ENCODE measurements at places on chromosomes 5 and 9. TPM values are rescaled to one million over a fixed set of nuclear protein-coding genes. Genes with fewer than 3 reads are reported as not detected.
A peak's percentile ranks its signal among the peaks of the same experiment; 100 is the strongest.

- H3K27me3 ChIP-seq: peaks cover 6% of the 10 kb centered on the region
- DNase-seq: no peak
- no peaks in the 10 kb centered on the region for H3K36me3 ChIP-seq
- peaks cover 26% of the 10 kb centered on the region for H3K4me1 ChIP-seq
Measured at GRCh38 chr5:2300861-2301574, 418.3 kb upstream of the IRX4 start.

Gene TSLP
- total RNA-seq: 0.42 TPM

GRCh38 chr9:93996863-93997262, 41.7 kb upstream of the BARX1 start:
- DNase-seq: no peak
- H3K27ac ChIP-seq: no peak overlapping the region
- H3K27me3 ChIP-seq: peaks cover 43% of the 10 kb centered on the region
- no peaks in the 10 kb centered on the region for H3K36me3 ChIP-seq

DNA sequence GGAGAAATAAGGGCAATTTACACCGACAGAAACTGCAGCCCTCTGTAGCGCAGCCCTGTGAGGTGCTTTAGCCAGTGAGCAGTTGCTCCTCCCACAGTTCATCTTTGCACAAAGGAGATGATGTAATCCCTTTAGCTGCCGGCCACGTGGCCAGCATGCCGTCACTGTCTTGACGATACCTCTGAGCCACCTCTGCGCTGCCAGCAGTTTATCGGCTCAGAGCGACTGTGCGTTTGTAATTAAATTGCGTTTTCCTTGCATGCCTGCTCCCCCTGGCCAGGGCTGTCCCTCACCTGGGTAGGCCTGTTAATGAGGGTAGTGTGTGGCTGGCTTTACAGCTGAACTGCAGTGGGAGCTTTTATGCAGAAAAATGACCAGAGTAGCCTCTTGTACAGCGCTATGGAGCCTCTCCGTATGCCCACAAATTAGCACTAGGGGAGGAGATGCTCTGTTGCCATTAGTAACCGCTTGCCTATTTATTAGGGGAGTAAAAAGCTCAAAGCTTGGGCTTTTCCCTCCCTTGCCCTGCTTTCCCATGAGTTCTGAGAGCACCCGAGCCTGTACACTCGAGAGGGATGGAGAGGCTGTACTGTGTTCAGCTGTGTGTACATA, 107.0 kb downstream of the TRIO start:
- no peak for DNase-seq
- H3K27ac ChIP-seq: peak overlapping the region; percentile 84
- H3K4me3 ChIP-seq: no peak overlapping the region
- H3K4me1 ChIP-seq: peaks cover 32% of the 10 kb centered on the region
- no peaks in the 10 kb centered on the region for H3K27me3 ChIP-seq

- H3K4me3 ChIP-seq: no peak overlapping the region
- peaks cover 28% of the 10 kb centered on the region for H3K4me1 ChIP-seq
- no peak for DNase-seq
- peaks cover 18% of the 10 kb centered on the region for H3K36me3 ChIP-seq
Measured at GRCh38 chr5:72234265-72234700, 85.8 kb downstream of the MRPS27 start.

Gene ADAMTS13
- total RNA-seq: 21.3 TPM

- no peak overlapping the region for H3K27ac ChIP-seq
- no peak overlapping the region for H3K4me3 ChIP-seq
- DNase-seq: peak; percentile 38
- H3K36me3 ChIP-seq: peaks cover 43% of the 10 kb centered on the region
Measured at GRCh38 chr9:133770076-133770777, 32.1 kb upstream of the SARDH start.

- no peak overlapping the region for H3K27ac ChIP-seq
- H3K4me1 ChIP-seq: no peaks in the 10 kb centered on the region
- no peaks in the 10 kb centered on the region for H3K36me3 ChIP-seq
- H3K4me3 ChIP-seq: no peak overlapping the region
Measured at GRCh38 chr9:1718836-1719235, 296.3 kb upstream of the SMARCA2 start.

DNA sequence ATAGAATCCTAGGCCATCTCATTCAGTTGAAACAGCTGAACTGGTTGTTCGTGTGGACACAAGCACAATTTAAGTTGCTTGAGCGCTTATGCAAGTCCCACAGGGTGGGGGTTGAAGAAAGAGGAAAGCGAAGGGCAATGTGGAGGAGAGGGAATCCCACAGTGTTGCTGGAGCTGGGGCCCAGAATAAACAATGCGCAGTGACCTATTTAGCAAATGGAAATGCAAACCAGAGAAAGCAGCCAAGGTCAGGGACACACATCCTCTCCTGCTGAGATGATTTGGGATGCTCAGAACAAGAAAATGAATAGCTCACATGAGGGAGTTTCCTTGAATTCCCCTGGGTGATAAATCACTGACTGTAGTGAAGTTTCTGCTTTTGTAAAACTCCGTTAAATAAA, 838.3 kb downstream of the TLE4 start:
- peaks cover 14% of the 10 kb centered on the region for H3K36me3 ChIP-seq
- H3K4me1 ChIP-seq: peaks cover 15% of the 10 kb centered on the region
- no peak overlapping the region for H3K4me3 ChIP-seq

DNA sequence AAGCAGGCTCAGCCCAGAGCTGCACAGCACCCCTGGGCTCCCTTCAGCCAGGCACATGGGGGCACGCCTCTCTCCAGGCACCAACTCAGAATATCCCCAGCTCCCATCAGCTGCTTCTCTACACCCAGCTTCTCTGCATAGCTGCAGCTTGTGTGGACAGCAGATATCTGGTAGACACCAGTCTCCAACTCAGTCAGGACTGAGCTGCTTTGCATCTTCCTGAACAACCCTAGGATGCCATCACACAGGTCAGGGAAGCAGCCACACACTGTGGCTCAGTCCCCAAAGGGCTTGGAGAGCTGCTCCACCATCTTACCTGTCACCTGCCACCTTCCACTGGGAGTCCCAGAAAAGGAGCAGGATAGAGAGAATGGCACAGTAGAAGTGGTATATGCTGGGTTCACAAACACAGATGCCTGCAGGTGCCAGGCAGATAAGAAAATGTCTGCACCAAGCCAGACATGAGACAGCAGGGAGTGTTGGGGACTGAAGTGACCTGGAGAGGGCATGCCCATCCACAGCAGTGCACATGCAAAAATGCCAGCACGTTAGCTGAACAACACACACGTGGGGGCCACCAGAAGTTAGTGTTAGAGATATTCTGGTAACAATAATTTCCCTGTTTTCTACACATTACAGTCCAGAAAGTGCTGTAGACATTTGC, 42.0 kb downstream of the THBS4 start:
- no peak overlapping the region for H3K27ac ChIP-seq
- peaks cover 11% of the 10 kb centered on the region for H3K36me3 ChIP-seq
- DNase-seq: no peak
- no peaks in the 10 kb centered on the region for H3K27me3 ChIP-seq
- H3K4me3 ChIP-seq: no peak overlapping the region

Gene CDX1
- total RNA-seq: 0.68 TPM

- H3K4me3 ChIP-seq: no peak overlapping the region
- no peaks in the 10 kb centered on the region for H3K36me3 ChIP-seq
- H3K4me1 ChIP-seq: peaks cover 6% of the 10 kb centered on the region
- no peak overlapping the region for H3K27ac ChIP-seq
Measured at GRCh38 chr9:91395553-91396471, 27.8 kb downstream of the NFIL3 start.

Gene ORM2
- total RNA-seq: not detected

DNA sequence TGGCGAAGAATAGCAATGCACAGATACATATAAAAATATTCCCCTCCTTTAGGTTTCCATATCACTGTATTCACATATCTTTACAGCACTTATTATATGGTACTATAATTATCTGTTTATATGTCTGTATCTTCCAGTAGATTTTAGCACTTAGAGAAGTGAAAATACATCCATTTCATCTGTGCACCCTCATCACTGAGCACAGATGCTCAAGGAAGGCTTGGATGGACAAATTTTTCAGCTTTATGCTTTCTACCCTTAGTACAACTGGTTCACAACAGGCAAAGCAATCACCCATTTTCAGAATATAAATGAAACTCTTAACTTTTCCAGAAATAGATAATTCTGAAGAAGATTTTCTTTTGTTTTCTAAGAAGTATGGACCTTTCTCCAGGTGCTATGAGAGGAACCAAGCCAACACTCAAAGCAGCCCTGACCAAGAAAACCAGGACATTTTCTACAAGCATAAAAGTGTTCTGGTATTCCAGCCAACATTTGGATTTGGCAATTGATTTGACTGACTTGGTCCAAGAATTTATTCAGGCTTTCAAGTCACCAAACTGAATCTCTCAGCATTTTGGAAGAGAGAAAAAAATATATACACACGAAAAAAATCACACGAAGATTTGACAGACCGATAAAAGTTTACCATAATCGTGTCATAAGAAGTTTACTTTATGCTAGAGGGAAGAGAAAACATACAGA, 170.2 kb upstream of the CD180 start:
- no peak overlapping the region for H3K27ac ChIP-seq
- peaks cover 2% of the 10 kb centered on the region for H3K4me1 ChIP-seq
- H3K27me3 ChIP-seq: no peaks in the 10 kb centered on the region
- DNase-seq: no peak
- no peak overlapping the region for H3K4me3 ChIP-seq
- H3K36me3 ChIP-seq: no peaks in the 10 kb centered on the region

GRCh38 chr5:43592363-43592762, 10.6 kb upstream of the NNT start:
- no peak overlapping the region for H3K27ac ChIP-seq
- no peaks in the 10 kb centered on the region for H3K4me1 ChIP-seq
- peaks cover 8% of the 10 kb centered on the region for H3K36me3 ChIP-seq
- no peak overlapping the region for H3K4me3 ChIP-seq
- H3K27me3 ChIP-seq: peaks cover 7% of the 10 kb centered on the region

GRCh38 chr9:131667576-131667975, 72.3 kb downstream of the RAPGEF1 start:
- peaks cover 31% of the 10 kb centered on the region for H3K4me1 ChIP-seq
- no peak overlapping the region for H3K4me3 ChIP-seq
- no peak overlapping the region for H3K27ac ChIP-seq
- H3K27me3 ChIP-seq: no peaks in the 10 kb centered on the region
- peaks cover 18% of the 10 kb centered on the region for H3K36me3 ChIP-seq

- H3K4me3 ChIP-seq: no peak overlapping the region
- no peaks in the 10 kb centered on the region for H3K36me3 ChIP-seq
- peaks cover 6% of the 10 kb centered on the region for H3K4me1 ChIP-seq
- H3K27me3 ChIP-seq: no peaks in the 10 kb centered on the region
- DNase-seq: no peak
- no peak overlapping the region for H3K27ac ChIP-seq
Measured at GRCh38 chr5:167608390-167609272, 682.8 kb upstream of the WWC1 start.

DNA sequence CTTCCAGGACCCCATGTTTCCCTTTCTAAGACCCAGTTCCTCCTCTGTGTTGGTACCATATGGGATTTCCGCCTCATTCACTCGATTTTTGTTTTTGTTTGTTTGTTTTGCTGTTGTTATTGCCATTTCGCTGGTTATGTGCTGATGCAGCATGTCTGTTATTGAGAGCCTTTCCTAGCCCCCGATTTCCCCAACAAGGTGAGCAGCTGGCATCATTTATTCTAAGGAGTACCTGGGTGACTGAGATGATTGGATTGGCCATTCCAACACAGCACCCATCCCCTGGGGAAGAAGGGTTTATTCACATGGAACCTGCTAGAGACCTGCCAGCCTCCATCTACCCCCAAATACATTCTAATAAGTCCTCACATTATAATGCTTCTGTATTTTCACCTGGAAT, 2.7 kb downstream of the GLRA1 start:
- H3K27ac ChIP-seq: no peak overlapping the region
- H3K4me1 ChIP-seq: no peaks in the 10 kb centered on the region
- no peak overlapping the region for H3K4me3 ChIP-seq
- no peak for DNase-seq
- H3K36me3 ChIP-seq: no peaks in the 10 kb centered on the region
- peaks cover 68% of the 10 kb centered on the region for H3K27me3 ChIP-seq

Gene LECT2
- not detected for total RNA-seq

DNA sequence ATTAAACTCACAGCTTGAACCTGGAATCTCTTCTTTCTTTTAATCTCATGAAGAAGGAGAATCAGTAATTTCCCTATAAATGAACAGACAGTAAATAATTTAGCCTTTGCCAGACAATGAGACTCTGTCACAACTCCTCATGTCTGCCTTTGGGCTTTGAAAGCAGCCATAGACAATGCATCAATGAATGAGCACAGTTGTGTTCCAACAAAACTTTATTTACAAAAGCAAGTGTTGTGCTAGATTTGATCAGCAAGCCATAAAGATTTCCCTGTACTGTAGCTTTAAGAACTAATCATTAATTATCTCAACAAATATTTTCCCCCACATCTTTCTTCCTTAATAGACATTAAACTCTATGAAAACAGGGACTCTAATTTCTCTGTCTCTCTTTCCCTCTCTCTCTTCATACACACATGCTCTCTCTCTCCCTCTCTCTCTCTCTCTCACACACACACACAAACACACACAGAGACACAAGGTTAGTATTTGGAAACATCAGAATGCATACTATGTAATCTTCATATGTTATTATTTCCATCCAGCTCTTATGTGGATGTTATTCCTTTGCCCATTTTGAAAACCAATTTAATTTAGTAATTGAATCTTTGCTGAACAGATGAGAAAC, 1209.8 kb upstream of the CDH6 start:
- H3K36me3 ChIP-seq: no peaks in the 10 kb centered on the region
- no peaks in the 10 kb centered on the region for H3K27me3 ChIP-seq
- H3K4me3 ChIP-seq: no peak overlapping the region
- no peaks in the 10 kb centered on the region for H3K4me1 ChIP-seq
- H3K27ac ChIP-seq: no peak overlapping the region
- DNase-seq: no peak

DNA sequence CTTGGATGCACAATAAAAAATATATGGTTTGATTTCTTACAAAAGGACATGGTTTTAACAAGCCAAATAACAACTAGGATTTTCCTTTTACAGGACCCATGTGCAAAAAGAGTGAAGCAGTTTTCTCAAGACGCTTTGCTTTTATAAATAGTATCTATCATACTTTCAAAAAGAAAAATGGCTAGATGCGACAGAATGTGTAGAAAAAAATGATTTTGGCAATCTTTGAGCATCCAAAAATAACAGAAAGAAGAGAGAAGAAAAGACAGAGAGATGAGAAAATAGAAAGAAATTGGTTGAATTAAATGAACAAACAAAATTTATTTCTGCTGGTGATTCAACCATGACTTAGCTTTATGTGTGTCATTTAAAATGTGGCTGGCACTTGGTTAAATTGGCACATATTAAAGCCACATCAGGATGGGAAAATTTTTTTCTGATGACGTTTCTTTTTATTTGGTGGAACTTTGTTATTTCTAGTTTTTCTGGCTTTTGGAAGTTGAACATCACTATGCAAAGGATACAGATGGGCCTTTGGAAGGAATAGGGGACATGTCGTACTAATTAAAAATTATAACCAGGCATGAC, 35.6 kb upstream of the NREP start:
- H3K4me1 ChIP-seq: no peaks in the 10 kb centered on the region
- no peaks in the 10 kb centered on the region for H3K27me3 ChIP-seq
- H3K27ac ChIP-seq: no peak overlapping the region
- DNase-seq: no peak

All from mesothelial cell of epicardium (in vitro differentiated cells).